ENCODE measurements at places on chromosomes 5 and 9.

DNA sequence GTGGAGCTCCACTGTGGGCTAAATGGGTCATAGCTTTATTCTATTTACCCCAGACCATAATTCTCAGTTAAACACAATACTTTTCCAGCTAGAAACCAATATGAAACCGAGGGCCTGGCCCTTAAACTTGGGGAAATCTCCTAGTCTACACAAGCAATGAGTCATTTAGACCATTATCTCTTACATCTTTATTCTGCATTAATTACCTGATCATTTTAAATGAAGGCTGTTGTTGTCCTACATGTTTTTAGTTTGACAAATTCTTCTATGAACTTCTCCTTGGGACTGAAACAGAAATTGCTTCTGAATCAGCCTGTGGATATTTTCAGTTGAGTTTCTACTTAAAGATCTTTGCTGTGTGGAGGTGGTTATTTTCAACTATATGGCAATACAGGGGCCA is 37.9 kb downstream of the RAI14 start:
- no peak for DNase-seq

DNA sequence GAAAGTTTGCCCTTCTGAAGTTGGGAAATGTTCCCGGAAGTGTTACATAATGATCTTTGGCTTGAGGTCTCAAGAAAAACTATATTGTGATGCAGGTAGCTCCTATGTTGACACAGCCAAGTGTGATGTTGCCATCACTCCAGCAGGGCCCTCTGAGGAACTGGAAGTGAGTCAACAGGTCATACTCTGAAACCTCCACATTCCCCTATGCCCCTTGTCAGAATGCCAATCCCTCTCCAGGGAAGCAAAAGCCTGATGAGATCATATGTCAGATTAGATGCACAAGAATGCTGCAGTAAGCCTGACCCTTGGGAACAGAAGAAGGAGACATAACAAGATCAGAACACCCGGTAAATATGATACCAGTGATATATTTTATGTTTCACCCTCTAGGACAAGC is 66.8 kb upstream of the ITGA2 start:
- no peak for DNase-seq

DNA sequence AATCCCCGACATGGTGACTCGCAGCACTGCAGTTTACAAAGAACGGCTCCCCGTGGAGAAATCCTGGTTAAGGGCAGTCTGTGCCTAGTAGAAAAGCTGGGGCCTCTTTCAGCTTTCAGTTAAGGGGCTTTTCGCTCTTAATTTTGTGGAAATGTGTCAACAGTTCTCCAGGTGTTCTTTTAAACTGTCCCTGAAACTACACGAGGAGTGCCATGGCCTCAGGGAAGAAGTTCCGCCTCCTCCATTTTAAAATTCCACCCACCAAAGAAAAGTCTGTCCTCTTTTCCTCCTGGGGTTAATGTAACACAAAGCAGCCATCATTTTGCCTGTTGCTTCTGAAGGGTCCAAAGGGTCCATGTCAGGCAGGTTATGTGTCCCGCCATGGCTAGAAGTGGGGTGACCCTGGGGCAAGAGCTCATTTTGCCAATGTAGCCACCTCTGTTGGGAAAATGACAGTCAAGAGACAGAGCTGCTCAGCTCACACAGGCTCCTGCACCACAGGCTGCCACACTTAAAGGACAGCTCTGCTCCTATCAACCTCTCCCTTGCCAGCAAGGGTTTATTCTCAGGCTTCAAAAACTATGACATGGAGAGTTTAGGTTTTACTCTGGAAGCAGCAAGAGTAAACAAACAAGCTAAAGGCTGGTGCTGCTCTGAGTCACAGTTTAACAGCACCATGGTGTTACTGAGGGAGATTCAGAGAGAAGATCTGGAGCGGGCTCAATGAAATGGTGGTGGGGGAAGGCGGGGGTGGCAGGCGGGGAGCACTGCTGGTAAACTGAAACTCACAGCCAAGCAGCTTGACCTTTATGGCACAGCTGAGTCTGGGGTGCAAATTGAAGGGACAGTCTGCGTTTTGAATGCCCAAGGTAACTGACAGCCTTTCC is 3.2 kb downstream of the WHRN start:
- DNase-seq = no peak

DNA sequence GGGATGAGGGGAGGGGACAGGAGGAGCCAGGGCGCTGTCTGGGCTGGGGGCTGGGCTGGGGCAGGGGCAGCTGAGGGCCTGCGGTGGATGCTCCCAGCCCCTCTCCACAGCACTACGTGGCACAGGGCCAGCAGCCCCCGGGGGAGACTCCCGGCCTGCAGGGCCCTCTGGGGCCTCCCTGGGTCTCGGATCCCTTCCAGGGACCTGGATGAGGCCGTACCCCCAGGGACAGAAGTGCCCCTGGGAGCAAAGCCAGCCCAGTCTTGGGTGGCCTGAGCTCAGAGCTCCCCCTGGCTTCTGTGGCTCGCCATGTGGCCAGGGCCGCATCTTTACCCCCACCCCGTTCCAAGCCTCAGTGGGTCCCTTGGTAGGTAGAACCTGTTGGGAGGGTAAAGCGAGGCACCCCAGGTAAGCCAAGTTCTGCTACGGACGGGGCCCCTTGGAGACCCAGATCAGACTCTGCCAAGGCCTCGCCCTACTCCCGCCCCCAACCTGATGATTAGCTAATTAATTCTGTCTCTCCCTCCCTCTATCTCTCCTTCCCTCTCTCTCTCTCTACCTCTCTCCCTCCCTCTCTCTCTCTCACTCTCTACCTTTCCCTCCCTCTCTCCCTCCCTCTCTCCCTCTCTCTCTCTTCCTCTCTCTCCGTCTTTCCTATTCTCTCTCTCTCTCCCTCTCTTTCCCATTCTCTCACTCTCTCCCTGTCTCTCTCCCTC is 24.3 kb downstream of the KCNT1 start:
- no peak for DNase-seq

GRCh38 chr5:66306105-66306843 is 162.2 kb downstream of the SREK1 start:
- DNase-seq = peak; percentile 19

- DNase-seq = no peak
Measured at GRCh38 chr5:159469496-159470372, 139.4 kb upstream of the IL12B start.
